ENCODE measurements at places on chromosomes 11 and 22.

GRCh38 chr22:42873356-42873755, 16.3 kb upstream of the ARFGAP3 start:
- no peak for ATAC-seq

DNA sequence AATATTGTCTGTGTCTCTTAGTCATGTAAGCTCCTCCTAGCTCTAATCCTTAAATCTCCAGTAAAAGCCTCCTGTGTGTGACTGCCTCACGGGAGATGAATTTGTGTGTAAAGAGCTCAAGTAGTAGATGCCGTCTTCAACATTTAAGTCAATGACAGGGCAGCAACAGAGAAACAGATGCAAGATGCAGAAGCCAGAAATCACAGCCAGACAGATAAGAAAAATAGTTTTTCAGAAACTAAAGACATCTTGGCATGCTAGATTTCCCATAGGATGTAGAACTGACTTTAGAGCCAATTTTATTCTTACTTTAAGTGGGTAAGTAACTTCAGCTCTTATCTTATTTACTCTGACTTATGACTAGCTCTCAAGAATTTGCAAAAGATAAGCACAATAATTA, 652.8 kb downstream of the KCNA4 start:
- ATAC-seq, result no peak

DNA sequence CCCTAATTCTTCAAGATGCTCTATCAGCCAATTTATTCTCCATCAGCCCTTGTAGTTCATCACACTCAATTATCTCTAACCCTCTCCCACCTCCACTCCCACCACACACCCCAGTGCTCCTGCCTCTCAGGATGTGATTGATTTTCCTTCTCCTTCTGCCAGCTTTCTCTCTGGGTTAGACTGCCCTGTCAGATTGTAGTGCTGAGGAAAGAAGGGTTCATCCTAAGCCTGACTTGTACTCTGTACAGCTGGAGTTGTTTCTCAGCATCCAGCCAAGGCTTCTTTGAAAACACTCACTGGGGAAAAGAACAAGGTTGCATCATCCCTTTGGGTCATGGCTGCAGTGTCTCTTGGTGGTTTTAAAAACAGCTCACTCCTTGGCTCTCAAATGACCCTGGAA, 61.2 kb downstream of the CECR2 start:
- no peak for ATAC-seq

- ATAC-seq, result no peak
Observed at GRCh38 chr22:39984006-39984405, 10.7 kb upstream of the FAM83F start.

- ATAC-seq, result peak; percentile 88
Observed at GRCh38 chr22:18024276-18024939, at the start of gene MICAL3. Gene MICAL3 (minus strand): TSS chr22:18024561. CDS start chr22:17906812, 117,749 bp downstream.

- ATAC-seq, result peak; percentile 61
Observed at GRCh38 chr11:119149018-119149785, at the start of gene ABCG4. Gene ABCG4 (plus strand): TSS chr11:119149052. CDS start chr11:119149966, 914 bp downstream.

GRCh38 chr11:35501776-35502175, 23.6 kb downstream of the PAMR1 start:
- no peak for ATAC-seq

DNA sequence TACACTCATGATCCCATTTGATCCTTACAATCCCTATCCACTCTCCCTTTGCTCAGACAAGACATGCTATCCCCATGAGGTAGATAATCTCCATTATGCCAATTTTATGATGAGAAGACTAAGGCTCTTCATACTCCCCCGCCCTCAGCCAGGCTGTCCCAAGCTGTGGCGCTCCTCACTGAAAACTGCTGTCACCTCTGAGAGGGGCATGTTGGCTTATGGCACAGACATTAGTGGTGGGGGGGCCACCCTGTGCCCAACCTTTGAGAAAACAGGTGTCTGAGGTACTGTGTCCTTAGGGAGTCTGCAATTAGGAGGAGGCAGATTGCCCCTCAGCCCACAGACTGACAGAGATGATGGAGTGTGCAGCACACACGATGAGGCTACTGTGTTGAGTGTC, 2.4 kb downstream of the DDTL start:
- ATAC-seq, result no peak

DNA sequence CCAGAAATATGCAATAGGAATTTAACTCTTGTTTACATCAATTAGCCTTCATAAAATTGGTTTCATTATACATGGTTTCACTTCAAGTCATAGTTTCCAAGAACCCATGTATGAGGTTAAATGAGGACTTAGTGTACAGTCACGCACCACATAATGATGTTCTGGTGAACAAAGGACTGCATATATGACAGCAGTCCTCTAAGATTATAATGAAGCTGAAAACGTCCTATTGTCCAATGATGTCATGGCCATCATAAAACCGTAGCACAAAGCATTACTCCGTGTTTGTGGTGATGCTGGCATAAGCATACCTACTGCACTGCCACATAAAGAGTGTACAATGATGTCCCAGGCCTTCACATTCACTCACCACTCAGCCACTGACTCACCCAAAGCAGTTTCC, 31.1 kb downstream of the SMCO4 start:
- ATAC-seq, result no peak

- ATAC-seq, result peak; percentile 17
Observed at GRCh38 chr11:111632516-111633220, 30.4 kb downstream of the SIK2 start.

- ATAC-seq, result no peak
Observed at GRCh38 chr11:31069447-31070205, 299.9 kb downstream of the DCDC1 start.

- ATAC-seq, result peak; percentile 89
Observed at GRCh38 chr11:45180848-45181192, 34.4 kb downstream of the PRDM11 start.

DNA sequence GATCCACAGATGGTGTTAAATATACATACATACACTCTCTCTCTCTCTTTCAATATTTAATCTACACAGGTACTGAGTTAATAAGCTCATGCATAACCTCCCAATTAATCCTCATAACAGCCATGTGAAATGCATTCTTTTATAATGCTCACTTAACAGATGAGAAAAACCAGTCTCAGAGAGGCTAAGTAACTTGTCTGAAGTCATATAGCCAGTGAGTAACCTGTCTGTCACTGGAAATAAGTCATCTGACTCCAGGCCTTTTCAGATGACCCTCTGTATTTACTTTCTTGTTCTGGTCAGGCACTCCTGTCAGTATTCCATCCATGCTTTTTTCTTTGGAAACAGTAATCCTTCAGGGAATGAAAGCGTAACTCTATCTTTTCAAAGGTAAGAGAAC, 594.0 kb upstream of the TENM4 start:
- no peak for ATAC-seq

DNA sequence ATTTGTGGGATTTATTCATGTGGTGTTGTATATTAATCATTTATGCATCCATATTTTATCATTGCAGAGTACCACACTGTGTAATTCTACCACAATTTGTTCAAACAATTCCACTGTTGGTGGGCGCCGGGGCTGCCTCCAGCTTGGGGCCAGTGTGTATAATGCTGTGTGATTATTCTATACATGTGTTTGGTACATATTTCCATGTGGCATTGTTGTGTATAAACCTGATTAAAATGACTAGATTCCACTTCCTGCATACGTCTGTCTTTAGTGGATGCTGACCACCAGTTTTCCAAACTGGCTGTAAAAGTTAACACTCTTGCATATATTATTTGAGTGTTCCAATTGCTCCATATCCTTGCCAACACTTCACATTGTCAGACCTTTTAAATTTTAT, 1213.8 kb downstream of the TBC1D22A start:
- no peak for ATAC-seq

DNA sequence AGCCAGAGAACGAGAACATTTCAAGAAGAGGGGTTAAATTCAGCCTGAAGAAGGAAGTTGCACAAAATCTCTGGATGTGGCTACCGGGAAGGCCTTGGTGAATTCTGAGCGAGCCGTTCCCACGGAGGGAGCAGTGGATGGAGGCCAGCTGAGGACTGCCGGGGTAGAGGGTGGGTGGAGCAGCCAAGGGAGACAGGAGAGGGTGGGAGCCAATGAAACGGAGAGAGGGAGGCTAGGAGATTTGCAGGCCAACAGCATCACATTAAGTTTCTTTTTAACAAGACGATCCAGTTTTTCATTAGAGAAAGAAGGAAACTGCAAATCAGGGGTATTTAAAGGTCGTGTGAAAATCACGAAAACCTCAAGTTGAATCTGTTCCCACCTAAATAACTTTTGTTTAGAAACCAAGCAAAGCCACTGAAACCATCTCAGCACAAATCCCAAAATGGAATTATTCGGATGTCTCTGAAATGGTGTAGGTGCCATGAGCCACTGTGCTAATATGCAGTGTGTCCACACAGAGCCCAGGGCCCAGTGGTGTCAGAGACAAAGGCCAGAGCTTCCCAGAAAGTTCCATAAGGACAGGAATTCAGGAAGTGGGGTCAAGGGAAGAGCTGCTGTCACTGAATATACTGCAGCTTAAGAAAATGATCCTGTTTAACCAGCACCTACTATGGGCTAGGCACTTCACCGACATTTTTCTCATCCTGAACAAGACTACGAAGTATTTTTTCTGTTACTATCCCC, 59.7 kb upstream of the SLC35C1 start:
- no peak for ATAC-seq

DNA sequence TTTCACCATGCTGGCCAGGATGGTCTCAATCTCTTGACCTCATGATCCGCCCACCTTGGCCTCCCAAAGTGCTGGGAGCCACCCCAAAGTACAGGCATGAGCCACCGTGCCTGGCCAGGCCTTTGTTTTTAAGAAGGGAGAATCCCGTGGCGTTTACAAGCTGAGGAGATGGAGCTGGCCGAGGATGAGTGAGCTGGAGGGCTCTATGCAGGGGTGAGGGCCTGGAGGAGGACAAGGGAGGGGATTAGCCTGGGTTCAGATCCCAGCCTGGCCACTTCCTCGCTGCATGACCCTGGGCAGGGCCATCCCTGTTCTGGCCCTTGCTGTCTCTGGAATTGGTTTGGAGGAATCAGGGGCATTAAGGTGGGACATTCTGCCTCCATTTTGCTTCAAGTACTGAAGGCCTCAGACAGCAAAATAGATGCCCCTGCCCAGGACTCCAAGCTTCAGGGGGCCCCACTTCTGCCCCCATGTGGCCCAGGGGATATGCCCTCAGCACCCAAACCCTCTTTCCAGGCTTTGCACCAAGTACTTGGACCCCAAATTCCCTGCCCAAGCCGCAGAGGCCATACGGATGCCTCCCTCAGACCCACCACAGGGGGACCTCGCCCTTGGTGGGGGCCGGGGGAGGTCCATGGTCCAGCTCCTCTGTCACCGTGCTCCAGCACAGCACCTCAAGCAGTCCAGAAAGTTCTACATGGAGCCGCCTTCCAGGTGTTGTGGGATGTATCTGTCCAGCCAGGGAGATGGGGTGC, 12.1 kb upstream of the LRP5 start:
- no peak for ATAC-seq

GRCh38 chr22:49764127-49764581, 63.5 kb downstream of the BRD1 start:
- ATAC-seq, result no peak

DNA sequence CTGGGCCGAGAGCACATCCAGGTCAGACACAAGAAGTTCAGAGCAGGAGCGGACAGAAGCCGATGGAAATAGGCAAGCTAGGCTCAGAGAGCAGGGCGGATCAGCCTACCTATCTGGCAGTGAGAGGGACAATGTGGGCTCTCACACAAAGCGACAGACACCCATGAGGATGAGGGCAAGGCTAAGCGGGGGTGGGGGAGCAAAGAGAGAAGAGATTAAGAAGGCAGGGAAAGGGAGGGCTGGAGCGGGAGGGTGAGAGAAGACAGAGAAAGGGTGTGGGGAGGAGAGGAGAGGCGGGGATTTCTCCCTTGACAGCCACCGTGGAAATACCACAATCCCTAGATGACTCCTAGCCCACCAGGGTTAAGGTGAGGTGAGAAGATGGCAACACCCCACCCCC, 57.9 kb downstream of the BUD13 start:
- ATAC-seq, result no peak

DNA sequence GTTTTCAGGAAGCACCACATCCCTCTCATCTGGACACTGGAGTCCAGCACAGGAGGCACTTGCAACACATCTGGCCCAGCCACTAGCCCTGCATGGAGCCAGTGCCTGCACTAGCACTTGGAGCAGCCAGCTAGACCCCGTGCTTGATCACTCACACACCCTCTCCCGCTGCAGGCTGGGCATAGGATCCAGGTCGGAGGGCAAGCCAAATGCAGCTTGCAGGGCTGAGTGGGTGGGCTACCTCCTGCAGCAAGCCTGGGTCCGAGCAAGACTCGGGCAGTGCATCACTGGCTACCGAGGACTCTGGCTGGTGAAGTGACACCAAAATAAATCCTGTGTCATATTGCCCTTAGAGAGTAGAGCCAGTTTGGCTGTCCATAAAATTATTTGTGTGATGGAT, 1795.4 kb downstream of the LRRC4C start:
- ATAC-seq, result no peak

GRCh38 chr11:5665051-5665570, 19.8 kb downstream of the TRIM5 start:
- ATAC-seq, result no peak

GRCh38 chr11:111788051-111788450, 21.9 kb upstream of the PPP2R1B start:
- ATAC-seq, result no peak

- ATAC-seq, result peak; percentile 53
Observed at GRCh38 chr22:19122752-19123492, 710 bp upstream of the DGCR2 start.

DNA sequence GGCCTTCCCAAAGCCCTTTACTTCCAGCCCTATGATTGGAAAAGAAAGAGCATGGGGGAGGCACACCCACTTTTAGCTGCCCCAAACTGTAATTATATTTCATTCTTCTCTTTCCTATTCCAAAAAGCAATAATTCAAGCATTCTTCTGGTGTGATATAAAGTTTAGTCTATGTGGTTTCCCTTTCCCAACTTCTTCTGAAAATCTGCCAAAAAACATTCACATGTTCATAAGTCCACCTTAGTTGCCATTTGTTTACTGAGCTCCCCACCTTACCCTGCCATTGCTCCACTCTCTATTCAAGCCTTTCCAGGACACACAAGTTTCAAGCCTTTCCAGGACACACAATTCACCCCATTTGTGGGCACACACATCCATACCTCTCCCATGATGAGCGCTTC, 111.6 kb upstream of the BMAL1 start:
- no peak for ATAC-seq

DNA sequence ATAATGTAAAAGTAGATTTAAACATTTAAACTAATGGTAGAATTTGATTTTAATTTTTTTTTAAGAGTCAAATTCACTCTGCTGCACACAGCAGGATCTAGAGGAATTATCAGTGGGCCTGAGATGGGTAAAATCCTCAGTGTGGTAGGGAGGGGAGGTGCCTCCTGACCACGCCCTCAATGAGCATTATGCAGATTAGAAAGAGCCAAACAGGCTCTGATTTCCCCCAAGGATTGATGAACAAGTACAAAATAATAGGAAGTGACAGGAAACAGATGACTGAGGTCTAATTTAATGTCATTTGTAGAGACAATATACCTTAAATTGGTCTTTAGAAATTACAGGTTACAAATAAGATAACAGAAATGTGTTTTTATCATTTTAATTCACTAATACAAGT, 155.2 kb downstream of the DCDC1 start:
- ATAC-seq, result no peak

GRCh38 chr22:32255726-32256125, 579 bp upstream of the SLC5A4 start:
- ATAC-seq, result no peak
